EL (cell line): ENCODE measurements at places on chromosomes 7 and 10.
A peak's percentile ranks its signal among the peaks of the same experiment; 100 is the strongest.

GRCh38 chr10:14761372-14761771, 13.3 kb downstream of the FAM107B start:
- DNase-seq = no peak

GRCh38 chr10:132746386-132746785, 39.6 kb downstream of the NKX6-2 start:
- DNase-seq = no peak

GRCh38 chr10:130499541-130499940, 363.4 kb downstream of the GLRX3 start:
- DNase-seq = no peak

- DNase-seq = no peak
These were observed 3.7 kb upstream of the AOC1 start for GRCh38 chr7:150848561-150849115.

GRCh38 chr10:104928734-104929133, 287.6 kb downstream of the SORCS3 start:
- no peak for DNase-seq

GRCh38 chr10:22229802-22230157, 12.0 kb upstream of the EBLN1 start:
- DNase-seq = no peak

DNA sequence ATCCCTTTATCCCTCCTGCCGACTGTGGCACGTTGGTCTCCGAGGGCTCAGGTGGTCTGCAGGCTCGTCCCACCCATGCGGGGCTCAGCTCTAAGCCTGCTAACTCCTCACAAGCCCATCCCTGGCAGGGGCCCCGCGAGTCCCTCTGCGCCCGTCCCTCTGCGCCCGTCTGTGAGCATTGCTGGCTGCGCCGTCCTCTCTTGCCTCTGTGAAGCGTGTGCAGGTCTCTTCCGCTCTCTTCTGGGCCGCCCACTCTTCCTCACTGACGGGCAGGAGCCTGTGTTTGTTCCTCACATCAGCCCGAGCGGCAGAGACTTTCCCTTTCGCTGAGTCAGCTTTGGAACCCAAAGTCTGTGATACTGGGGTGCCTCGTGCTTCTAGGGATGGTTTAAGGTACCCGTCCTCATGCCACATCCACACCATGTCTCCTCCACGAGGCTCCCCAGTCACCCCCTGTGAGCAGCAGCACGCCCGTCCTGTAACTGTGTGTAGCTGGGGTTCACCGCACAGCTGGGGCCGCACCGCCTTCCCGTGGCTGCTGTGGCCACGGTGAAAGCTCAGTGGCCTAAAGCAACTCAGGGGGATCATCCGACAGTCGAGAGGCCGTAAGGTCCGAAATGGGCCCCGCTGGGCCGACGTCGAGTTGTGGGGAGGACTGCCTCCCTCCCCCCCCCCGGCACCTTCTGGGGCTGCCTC, 35.5 kb downstream of the ADGRA1 start:
- no peak for DNase-seq

DNA sequence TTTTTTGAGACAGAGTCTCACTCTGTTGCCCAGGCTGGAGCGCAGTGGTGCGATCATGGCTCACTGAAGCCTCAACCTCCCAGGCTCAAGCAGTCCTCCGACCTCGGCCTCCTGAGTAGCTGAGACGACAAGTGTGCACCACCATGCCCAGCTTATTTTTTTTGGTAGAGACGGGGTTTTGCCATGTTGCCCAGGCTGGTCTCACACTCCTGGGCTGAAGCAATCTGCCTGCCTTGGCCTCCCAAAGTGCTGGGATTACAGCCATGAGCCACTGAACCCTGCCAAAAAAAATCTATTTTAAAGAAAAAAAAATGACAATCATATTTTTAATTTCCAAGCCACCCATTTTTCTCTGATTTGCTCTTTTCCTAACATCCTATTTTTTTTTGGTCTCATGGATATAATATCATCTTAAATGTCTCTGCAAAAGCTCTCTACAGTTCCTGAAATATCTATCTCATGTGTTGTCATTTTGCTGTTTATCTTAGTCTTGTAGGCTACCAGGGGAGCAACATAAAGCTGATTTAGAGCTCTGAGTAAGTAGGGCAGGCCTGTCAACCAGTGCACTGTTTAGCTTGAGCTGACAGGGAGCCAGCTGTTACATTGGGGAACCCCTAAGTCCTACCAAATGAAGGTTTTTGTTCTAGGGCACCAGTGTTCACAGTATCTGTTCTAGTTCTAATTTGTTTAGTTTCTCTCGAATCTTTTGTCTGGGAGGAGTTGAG, 29.9 kb upstream of the HBP1 start:
- peak; percentile 18 for DNase-seq

GRCh38 chr10:56258378-56258777, 102.7 kb downstream of the ZWINT start:
- DNase-seq = no peak

DNA sequence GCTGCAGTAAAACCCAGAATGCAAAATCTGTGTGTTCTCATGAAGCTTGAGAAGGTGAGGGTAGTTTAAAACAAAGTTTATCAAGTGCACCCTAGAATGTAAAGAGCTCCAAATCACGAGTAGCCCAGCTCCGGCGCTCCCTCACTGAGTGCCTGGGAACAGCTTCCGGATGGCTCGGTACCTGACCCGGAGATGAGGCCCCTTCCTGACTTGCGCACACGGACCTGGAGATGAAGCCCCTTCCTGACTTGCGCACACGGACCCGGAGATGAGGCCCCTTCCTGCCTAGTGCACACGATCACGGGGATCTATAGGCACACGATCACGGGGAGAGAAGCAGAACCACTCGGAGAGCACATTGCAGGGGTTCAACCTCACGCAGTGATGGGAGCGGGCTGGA, 322.1 kb upstream of the RNF32 start:
- DNase-seq = no peak

DNA sequence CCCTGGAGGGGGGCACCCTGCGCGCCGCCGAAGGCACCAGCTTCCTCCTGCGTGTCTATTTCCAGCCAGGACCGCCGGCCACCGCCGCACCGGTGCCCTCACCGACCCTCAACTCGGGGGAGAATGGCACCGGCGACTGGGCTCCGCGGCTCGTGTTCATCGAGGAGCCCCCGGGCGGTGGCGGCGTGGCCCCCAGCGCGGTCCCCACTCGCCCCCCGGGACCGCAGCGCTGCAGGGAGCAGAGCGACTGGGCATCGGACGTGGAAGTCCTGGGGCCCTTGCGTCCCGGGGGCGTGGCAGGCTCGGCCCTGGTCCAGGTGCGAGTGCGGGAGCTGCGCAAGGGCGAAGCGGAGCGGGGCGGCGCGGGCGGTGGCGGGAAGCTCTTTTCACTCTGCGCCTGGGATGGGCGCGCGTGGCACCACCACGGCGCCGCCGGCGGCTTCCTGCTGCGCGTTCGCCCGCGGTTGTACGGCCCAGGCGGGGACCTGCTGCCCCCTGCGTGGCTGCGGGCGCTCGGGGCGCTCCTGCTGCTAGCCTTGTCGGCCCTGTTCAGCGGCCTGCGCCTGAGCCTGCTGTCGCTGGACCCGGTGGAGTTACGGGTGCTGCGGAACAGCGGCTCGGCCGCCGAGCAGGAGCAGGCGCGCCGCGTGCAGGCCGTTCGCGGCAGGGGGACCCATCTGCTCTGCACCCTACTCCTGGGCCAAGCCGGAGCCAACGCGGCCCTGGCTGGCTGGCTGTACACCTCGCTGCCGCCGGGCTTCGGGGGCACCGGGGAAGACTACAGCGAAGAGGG, 594 bp downstream of the CNNM1 start:
- peak; percentile 46 for DNase-seq

GRCh38 chr10:13847201-13847631, 260.5 kb downstream of the PRPF18 start:
- no peak for DNase-seq
